HFFc6 (cell line): ENCODE measurements at places on chromosomes 5 and 9. TPM values are rescaled to one million over a fixed set of nuclear protein-coding genes. Genes with fewer than 3 reads are reported as not detected.
A peak's percentile ranks its signal among the peaks of the same experiment; 100 is the strongest.

- DNase-seq = no peak
Observed at GRCh38 chr5:114657342-114658130, 295.7 kb downstream of the KCNN2 start.

The NME5 gene
- 0.34 to 0.84 TPM (median 0.53 TPM) in 3 replicates for total RNA-seq

DNA sequence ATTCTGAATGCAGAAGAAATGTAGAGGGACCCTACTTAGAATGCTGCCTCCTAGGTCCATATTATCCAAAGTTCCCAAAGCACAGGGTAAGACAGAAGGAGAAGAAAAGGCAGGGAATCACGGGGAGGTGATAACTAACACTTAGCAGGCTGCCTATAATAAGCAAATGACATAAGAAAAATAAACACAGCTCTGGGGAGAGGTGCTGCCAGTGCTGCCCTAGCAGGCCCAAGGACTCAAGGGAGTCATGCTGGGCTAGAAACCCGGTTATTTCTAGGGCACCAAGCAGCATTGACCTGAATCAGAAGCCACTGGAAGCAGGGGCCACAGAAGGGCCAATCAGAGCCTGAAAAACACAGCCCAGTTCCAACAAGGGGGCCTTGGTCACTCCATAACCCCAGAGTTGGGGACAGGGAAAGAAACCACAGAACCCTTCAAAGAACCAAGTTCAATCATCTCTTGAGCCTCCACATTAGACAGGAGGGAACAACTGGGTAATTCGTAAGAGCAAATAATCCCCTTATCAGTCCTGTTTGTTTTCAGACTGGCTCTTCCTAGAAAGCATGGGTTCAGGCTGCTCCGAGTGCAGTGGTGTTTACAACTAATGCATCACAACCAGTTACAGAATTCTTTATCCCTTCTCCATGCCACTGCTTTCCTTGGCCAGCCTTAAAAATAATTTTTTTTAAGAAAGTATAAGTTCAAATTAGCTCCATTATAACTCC lies 24.0 kb downstream of the NRG2 start:
- no peak for DNase-seq

The SYK gene
- total RNA-seq = not detected in 3 replicates

GRCh38 chr5:31911291-31912265 lies 262.5 kb downstream of the GOLPH3 start:
- DNase-seq = no peak

DNA sequence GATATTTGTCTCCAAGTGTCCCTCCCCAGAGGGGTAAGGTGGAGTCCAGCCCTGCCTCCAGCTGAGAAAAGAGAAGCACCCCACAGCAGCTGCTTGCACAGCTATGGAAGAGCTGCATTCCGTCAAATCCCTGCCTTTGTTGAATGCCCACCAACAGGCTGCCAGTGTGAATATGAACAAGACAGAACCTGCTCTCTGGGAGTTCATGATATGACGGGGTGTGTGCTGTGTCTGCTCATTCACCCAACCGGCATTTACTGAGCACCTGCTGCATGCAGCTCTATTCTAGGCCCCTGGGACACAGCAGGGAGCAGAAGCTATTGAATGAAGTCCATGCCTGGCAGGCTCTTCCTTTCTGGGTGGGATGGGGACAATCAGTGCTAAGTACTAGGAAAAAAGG lies 238.8 kb downstream of the GADD45G start:
- no peak for DNase-seq

The LECT2 gene
- total RNA-seq = not detected in 3 replicates

The FSTL4 gene
- total RNA-seq = not detected in 2 replicates

The ELOVL7 gene
- 0.18 to 0.32 TPM in 2 of 3 replicates, not detected in the other for total RNA-seq

The AKNA gene
- 9.3 to 12.0 TPM (median 11.8 TPM) in 3 replicates for total RNA-seq

The C5orf52 gene
- total RNA-seq = not detected in 3 replicates

The MYMK gene
- total RNA-seq = not detected in 3 replicates

The PKD2L2 gene
- not detected in 3 replicates for total RNA-seq

DNA sequence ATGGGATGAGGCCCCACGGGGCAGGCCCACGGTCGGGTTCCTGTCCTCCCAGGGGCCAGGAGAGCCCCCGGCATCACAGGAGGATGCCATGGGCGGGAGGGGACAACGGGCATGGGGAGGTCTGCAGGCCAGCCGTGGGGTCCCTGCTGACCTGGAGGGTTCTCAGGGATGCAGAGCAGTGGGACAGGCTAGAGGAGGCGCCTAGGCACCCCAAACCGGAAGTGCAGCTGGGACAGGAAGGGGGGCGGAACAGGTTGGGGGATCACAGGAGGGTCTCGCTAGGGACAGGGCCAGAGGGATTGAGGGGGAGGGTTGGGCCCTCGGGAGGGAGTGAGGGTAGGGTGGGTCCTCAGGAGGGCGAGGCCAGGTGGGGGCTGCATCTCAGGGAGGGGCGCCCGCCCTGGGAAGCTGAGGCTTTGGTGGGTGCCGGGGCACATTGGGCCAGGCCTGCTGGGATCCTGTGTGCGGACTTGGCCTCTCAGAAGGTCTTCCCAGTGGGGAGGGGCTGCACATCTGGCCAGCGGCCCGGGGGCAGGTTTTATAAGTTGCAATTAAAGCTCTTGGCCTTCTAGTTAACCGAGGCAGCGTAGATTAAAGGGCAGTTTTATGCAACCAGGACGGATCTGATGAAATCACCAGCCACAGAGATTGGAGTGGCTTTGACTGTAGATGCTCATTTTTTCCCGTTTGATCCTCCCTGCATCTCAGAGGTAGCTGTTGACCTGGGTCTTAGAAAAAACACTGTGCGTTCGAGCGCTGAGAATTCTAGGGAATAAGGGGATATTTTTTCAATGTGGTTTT lies 20.1 kb downstream of the NKD2 start:
- DNase-seq = no peak

The WDR38 gene
- total RNA-seq = not detected in 3 replicates

The SPATA31E1 gene
- not detected in 3 replicates for total RNA-seq

- no peak for DNase-seq
Observed at GRCh38 chr9:129459547-129460322, 161.2 kb downstream of the C9orf50 start.

The ALDH1A1 gene
- 168 to 704 TPM (median 186 TPM) in 3 replicates for total RNA-seq

DNA sequence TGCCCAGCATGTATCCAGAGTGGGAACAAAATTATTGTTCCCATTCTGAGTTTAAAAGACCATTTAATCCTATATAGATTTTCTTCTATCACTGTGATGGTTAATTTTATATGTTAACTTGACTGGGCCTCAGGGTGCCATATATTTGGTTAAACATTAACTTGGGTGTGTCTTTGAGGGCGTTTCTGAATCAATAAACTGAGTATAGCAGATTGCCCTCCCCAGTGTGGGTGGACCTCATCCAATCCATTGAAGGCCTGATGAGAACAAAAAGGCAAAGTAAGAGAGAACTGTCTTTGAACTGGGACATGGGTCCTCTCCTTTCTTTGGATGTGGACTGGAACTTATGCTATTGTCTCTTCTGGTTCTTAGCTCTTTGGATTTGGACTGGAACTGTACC lies 17.3 kb downstream of the RIOK2 start:
- DNase-seq = no peak

DNA sequence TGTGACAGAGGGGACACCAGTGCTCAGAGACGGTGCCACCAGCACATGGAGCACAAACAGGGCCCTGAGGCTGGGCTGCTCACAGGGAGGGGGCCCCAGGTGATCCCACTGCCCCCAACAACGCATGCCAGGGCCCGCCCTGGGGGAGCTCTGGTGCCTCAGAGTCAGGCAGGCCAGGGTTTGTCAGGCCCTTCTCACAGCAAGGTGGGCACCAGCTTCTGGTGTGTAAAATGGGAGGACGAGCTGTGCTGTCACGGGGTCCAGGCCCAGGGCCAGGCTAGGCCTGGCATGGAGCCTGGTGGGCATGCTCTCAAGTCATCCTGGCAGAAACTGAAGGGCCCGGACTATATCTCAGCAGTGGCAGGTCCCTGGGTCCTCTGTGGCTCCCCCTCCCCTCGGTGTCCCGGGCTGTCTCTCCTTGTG lies 34.5 kb downstream of the PRRT1B start:
- no peak for DNase-seq

DNA sequence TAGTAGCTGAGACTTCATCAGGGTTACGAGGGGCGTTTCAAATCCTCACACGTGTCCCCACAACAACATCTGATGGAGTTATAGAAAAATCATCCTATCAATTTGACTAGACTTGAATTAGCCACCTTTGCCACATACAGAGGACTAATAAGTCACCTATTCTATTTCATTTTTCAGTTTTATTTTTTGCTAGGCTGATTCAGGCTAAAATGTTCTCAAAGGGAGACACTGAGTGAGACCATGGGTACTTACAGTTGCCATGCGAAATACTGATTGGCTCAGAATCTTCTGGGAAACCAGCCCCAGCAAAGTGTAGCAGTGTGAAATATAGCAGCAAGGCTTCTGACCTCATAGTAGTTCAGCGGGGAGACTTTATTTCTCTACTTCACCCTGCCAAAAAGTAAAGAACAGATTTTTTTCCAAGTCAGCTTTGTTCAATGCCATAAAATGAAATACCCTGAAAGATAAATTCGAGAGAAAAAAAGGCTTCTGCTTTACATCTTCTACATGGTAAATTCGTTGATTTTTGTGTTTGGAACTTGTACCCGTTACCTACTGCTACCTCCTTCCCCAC lies 69.9 kb downstream of the SEMA6A start:
- DNase-seq = no peak

DNA sequence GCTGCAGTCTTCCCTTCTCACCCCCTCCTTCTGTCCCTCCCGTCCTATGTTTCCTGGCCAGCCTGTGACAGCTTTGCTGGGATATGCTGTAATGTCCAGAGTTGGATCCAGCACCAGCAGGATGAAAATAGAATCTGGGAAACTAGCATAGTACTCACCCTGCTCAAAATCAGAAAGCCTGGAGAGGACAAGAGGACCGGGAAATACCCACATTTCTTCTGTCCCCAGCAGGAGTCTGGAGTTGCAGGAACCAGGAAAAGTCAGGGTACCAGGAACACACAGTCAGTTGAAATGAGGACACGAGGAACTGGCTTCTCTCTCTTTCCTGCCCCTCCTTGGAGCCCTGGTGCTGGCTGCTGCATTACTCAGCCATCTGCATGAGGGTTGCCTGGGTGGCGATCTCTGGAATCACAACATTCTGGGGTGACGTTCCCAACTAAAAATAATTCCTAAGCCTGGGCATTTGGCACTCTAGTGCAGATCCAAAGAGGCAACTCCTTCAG lies 59.6 kb upstream of the NFIL3 start:
- peak; percentile 77 for DNase-seq

DNA sequence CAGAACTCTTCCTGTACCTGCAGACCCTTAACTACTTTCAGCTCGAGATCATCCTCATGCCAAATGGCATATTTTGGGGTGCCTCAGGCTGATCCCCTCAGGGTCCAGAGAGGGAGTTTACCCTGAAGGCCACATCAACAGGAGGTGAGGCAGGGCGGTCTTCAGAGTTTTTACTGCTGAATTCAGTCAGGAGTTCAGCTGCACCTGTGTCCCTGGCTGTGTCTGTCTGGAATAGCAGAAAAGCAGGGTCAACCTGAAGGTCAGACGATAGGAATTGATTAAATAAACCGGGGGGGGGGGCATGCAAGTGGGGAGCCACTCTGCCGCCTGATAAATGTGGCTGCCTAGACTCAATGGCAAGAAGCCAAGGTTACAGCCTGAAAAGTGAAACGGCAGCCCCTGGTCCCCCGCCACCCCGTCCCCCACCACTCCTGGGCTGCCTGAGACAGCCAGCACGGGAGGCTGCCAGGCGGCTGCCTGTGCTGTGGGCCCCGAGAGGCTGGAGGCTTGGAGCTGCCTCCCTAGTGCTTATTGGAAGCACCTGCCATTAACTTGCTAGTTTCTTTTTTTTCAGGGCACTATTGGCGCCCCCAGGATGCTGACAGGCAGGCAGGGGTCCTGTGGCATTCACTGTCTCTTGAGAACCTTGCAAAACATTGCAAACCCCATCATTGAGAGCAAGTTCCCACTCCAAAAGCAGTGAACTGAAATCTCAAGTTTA lies 182.7 kb upstream of the PPP1R26 start:
- no peak for DNase-seq

GRCh38 chr9:74772121-74772520 lies 115.6 kb downstream of the TRPM6 start:
- no peak for DNase-seq

DNA sequence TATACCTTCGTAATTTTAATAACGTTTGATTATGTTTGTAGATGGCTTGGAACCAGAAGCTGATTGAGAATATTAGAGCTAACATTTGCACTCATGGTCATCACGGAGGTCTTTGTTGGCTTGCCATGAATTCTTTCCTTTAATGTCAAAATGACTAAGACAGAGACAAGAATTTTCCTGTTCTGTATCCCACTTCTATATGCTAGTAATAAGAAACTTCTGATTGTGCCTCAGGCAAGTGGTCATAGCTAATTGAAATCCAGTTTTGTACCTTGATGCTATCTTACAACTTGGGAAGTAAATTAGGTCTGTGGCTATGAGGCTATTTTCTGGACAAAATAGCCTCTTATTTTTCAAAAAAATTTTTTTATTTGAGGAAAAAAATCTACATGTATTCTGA lies 167.6 kb downstream of the RANBP17 start:
- DNase-seq = no peak

- peak; percentile 92 for DNase-seq
Observed at GRCh38 chr5:39755986-39756385, 331.2 kb upstream of the DAB2 start.

DNA sequence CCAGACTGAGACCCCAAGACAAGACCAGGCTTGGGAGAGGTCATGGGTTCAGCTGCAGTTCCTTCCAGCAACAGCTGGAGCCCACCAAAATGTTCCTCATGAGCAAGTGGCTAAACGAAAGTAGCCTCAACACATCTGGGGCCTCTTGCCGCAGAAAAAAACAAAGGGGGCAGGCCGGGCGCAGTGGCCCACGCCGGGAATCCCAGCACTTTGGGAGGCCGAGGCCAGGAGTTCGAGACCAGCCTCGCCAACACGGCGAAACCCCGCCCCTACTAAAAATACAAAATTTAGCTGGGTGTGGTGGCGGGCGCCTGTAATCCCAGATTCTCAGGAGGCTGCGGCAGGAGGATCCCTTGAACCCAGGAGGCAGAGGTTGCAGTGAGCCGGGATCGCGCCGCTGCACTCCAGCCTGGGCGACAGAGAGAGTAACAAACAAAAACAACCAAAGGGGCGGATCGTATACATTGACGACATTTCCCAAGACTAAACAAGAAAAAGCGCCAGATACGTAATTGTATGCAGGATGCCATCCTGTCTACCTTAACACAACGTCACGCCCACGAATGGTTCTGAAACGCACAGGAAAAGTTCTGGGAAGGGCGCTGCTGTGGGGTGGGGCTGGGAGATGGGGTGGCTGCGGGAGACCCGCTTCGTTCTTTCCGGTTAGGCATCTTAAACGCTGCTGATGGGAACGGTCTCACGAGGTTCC lies 1.7 kb downstream of the INPP5E start:
- DNase-seq = no peak

The TRIP13 gene
- 16.5 to 35.3 TPM (median 32.6 TPM) in 3 replicates for total RNA-seq

DNA sequence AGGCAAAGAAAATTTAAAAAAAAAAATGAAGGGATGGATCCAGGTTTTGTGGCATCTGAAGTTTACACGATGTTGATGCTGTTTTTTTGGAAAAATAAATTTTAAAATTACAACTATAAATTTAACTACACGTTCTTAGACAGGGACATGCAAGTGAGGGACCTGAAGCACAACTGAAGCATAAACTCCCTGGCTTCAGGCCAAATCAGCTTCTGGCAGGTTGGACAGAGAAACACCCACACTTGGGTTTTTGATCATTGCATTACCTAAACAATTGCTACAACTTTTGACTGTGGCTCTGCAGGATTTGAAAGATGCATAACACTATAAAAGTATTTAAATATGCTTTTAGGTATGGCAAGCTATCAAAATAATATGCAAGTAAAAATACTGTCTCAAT lies 1318.3 kb upstream of the DMAC1 start:
- DNase-seq = no peak
